Renal cortical epithelial cell (primary cell): ENCODE measurements at places on chromosomes 16 and 17.
A peak's percentile ranks its signal among the peaks of the same experiment; 100 is the strongest.

DNA sequence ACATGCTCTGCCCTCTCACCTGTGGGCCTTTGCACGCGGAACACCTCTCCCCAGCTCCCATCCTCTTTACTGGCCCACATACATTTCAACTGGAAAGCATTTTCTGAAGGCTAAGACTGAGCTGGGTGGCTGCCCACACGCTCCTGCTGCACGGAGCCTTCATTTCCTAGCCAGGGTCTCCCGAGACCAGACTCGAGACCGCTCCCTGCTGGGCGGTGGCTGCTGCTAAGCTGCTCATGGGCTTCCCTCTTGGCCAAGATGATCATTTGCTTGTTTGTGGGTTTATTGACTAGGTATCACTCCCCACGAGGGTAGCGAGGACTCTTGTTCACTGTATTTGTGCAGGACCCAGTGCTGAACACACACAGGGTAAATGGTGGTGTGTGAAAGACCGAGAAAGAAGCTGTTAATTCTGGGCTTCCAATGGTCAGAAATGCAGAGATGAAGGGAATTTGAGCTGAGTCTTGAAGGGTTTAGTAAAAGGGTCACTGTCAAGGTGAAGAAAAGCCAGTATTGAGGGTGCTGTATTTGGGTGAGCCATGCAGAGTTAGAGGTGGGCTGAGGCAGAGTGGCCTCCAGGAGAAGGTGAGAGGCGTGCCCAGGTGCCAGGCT lies 907 bp downstream of the TRAPPC2L start:
- peak; percentile 70 for DNase-seq

DNA sequence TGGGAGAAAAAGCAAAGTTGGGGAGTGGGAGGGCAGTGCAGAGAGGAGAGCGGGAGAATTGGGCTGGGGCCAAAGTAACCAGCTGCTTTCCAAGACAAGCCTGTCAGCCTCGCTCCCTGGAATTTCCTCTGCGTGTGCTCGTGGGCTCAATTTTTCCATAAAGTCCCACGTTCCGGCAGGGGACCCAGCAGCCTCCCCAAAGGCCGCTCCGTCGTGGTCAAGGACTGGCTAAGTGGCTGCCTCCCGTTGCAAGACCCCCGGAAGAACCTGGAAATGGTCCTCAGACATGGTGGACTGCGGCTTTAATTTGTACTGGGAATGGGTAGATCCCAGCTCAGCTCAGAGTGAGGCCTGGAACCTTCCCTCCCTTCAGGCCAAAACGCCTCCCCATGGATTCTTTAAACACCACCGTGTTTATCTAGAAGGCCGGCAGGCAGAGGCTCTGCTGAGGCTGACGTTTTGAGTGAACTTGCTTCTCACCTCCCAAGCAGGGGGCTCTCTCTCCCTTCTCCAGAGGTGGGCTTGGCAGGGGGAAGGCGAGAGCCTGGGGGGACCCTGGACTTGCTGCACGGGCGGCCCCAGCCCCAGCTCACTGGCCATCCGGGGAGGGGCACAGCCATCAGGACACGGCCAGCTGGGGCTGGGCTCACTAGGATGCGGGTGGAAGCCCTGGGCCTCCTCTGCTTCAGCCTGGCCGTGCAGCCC lies 190.0 kb downstream of the C16orf95 start:
- DNase-seq = no peak

DNA sequence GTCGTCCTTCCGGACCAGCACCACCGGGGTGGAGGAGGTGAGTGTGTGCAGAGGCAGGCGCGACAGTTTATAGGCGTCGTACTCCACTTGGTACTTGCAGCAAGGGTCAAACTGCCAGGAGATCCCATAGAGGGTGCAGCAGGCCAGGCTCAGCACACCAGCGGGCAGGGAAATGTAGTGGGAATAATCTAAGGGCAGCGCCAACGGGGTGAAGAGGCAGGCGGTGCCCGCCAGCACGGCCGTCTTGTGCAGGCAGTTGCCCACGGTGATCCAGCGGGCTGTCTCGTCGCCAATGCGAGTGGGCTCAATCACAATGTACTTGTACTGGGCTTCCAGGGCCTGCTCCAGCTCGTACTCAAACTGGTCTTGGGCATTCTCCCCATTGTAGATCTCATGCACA lies 15.6 kb downstream of the TMEM11 start:
- no peak for DNase-seq

GRCh38 chr17:57368637-57369336 lies 112.5 kb downstream of the MSI2 start:
- DNase-seq = peak; percentile 73

- peak; percentile 78 for DNase-seq
These were observed 3.6 kb upstream of the MMP15 start for GRCh38 chr16:58021661-58022551.

- DNase-seq = no peak
These were observed 23.9 kb downstream of the PEMT start for GRCh38 chr17:17567631-17568030.

DNA sequence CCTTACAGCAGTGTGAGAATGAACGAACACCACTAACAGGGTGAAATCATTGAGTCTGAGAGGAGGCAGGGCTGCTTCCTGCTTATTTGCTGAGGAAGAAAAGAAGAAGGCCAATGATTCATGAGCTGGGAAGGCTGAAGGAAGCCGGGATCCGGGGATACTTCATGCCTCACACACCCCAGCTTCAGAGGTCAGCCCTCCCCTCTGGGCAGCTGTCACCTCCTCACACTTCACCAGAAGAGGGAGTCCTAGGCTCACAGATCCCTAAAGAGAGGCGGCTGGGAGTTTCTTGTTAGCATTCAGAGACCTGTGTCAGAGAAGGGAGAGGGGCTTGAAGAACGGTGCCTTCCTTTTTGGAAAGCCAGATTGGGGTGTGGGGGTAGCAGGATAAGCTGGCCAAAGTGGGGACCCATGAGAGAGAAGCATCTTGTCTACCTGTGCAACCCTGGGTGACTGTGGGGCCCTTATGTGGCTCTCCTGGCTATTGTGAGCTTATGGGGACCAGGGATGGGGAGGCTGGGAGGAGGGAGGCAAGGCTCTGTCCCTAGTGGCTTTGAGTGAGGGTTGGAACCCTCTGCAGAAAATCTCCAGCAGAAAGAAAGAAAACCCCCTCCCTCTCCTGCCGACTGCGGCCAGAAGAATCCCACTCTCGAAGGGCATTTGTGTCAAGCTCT lies 94.6 kb downstream of the RGS9 start:
- DNase-seq = peak; percentile 71

DNA sequence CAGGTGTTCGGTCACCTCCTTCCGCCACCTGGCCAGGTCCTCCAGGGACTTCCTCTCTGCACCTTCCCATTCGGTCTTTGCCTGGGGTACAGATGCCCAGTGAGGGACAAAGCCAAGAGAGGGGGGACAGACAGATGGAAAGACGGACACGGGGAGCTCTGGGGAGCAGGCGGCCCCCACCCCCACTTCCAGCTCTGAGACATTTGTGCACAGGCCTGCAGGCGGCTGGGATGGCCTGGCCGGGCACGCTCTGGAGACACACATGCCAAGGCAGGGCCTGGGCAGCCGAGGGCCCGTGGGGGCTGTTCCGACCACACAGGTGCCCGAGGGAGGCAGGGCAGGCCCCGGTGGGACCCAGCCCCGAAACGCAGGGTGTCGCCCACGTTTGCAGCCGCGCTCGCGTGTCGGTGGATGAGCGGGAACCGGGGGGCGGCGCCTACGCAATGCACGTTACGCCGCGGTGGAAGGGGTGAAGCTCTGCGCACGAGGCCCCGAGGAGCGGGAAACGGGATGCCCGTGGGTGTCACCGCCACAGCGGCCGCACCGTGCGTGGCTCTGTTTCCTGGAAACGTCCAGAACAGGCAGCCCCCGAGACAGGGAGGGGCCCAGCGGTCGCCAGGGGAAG lies 6.0 kb downstream of the PERCC1 start:
- DNase-seq = no peak

GRCh38 chr17:31565652-31566051 lies 174.2 kb downstream of the RAB11FIP4 start:
- DNase-seq = no peak

GRCh38 chr17:77909236-77909635 lies 49.3 kb upstream of the TNRC6C start:
- DNase-seq = no peak

DNA sequence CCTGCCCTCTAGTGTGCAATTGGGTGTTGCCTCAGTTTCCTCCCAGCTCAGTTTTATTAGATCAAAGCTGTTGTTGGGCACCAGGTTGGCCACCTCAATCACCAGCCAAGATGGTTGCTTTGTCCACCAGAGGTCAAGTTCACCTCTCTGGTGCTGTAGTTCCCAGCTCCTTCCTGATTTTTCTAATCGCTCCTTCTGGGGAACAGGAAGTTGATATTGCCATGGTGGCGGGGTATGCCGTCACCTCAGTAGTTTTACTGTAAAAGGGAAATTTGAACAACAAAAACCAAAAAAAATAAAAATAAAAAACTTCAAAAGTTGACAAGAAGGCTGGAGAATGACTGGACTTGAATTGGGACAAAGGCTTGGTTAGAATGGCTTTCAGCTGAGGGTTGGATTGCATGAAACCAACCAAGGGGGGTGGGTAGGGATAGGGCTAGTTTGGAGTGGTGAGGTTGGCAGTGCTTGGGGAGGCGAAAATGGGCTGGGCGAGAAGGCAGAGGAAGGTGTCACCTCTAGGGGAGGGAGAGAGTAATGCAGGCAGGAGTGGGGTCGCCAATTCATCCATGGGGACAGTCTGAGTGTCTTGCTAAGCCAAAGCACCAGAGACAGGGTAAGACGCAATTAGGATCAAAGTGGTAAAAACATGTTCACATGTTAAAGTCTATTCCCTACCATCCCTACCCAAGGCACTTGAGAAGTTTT lies 6.2 kb downstream of the EFNB3 start:
- DNase-seq = no peak

- DNase-seq = no peak
These were observed 90.6 kb downstream of the TOX3 start for GRCh38 chr16:52456368-52456767.

GRCh38 chr16:51949282-51949681 lies 597.7 kb downstream of the TOX3 start:
- peak; percentile 2 for DNase-seq

- DNase-seq = no peak
These were observed 2.8 kb downstream of the CCL4L2 start for GRCh38 chr17:36213695-36214094.

- DNase-seq = peak; percentile 88
These were observed 63.6 kb upstream of the TBX2 start for GRCh38 chr17:61335845-61336655.

DNA sequence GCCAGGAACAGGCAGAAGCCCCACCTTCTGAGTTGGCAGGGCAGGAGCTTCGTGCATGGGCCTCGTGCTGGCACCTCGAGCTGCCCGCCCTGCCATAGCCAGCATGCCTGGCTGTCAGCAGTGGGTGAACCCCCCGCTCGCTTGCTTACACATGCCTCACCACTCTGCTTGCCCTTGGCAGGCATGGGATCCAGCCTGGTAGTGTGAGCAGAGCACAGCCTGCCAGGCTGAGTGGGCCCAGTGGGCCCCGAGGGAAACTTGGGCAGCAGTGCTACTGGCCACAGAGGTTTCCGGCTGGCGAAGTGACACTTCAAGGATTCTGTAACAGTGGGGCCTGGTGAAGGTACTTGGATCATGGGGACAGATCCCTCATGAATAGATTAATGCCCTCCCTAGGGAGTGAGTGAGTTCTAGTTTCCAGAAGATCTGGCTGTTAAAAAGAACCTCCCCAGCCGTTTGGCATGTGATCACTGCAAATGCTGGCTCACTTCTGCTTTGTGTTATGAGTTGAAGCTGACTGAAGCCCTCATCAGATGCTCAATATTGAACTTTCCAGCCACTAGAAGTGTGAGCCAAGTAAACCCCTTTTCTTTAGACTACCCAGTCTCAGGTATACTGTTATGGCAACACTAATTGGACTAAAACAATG lies 114.7 kb downstream of the BCAS3 start:
- no peak for DNase-seq

DNA sequence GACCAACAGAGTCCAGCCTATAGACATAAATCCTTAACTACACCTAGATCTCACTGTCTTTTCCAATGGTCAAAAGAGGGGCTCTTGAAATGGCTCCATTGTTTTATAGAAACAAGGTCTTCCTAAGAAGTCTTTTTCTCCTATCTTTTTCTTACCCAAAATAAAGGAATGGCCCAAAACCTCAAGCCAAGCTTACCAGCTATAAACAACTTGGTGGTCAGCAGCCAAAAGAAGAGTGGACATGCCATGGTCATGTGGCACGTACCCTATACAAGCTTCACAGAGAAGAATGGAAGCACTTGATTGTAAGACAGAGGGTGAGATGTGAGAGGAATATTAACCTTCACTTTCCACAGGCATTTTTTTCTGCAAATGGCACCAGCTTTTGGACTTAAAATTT lies 82.1 kb upstream of the GNAO1 start:
- DNase-seq = no peak

- no peak for DNase-seq
These were observed 26.3 kb downstream of the SMTNL2 start for GRCh38 chr17:4610656-4611055.

DNA sequence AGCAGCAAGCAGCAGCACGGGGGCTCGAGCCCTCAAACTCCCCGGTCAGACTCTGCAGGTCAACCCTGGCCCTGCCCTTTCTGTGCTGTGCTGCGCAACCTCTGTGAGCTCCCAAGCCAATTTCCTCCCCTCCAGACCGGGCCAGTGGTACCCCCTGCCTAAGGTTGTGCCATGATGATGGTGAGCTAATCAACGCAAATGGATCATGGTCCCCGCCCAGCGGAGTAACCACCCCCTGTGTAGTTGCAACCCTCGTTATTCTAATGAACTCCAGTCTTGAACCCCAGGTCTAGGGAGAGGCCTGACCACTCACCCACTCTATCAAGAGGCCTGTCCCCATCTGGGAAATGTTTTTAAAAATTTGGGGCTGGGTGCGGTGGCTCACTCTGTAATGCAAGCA lies 201.8 kb upstream of the FOXF1 start:
- no peak for DNase-seq

GRCh38 chr16:14148016-14148415 lies 76.9 kb downstream of the MRTFB start:
- no peak for DNase-seq
